ENCODE measurements at places on chromosomes 6 and 20. TPM values are rescaled to one million over a fixed set of nuclear protein-coding genes. Genes with fewer than 3 reads are reported as not detected.

The LRRN4 gene
- not detected for total RNA-seq

The LINC00237 gene
- not detected for total RNA-seq

The LHFPL5 gene
- not detected for total RNA-seq

The SYNDIG1 gene
- not detected for total RNA-seq

The ITPA gene
- 59.8 TPM for total RNA-seq

The BHLHE23 gene
- total RNA-seq: not detected

The TPX2 gene
- 114 TPM for total RNA-seq

The RIMS4 gene
- total RNA-seq: not detected

The SLPI gene
- total RNA-seq: not detected

The VWA7 gene
- 0.25 TPM for total RNA-seq

The KIF13A gene
- 65.8 TPM for total RNA-seq

The HAO1 gene
- total RNA-seq: not detected

The TREM2 gene
- not detected for total RNA-seq

The TRDN gene
- not detected for total RNA-seq

The IMPG1 gene
- total RNA-seq: not detected

The TMEM200A gene
- 0.74 TPM for total RNA-seq

The TRIM15 gene
- total RNA-seq: not detected

The MUC22 gene
- not detected for total RNA-seq

The ENPP1 gene
- total RNA-seq: 1.4 TPM

The FERMT1 gene
- total RNA-seq: 1.5 TPM

DNA sequence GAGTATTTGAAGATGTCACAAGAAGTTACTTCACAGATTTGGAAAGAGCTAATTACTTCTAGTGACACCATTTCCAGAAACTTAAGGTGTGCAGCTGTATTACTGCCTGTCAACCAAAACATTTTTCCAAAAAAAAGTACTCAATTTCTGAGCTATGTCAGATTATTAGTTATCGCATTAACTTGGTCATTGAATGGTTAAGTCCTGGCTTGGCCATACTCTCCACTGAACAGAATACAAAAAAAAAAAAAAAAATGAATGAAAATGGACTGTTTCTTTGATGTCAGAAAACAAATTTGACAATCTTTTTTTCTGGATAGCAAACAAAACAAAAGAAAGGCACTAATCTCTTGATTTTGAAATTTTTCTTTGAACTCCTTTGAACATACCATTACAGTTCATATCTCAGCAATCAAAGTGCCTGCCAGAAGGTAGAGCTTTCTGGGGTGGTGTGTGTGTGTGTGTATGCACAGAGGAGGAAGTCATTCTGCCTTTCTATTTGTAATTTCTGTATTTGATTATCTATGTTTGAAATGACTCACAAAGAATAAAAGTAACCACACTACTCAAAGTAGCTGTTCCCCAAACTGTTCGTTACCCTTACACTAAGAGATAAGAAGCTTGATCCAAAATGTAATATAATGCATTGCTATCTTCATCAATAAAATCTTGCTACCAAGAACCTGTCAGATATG is 210.8 kb upstream of the FUT9 start:
- no peak for DNase-seq

DNA sequence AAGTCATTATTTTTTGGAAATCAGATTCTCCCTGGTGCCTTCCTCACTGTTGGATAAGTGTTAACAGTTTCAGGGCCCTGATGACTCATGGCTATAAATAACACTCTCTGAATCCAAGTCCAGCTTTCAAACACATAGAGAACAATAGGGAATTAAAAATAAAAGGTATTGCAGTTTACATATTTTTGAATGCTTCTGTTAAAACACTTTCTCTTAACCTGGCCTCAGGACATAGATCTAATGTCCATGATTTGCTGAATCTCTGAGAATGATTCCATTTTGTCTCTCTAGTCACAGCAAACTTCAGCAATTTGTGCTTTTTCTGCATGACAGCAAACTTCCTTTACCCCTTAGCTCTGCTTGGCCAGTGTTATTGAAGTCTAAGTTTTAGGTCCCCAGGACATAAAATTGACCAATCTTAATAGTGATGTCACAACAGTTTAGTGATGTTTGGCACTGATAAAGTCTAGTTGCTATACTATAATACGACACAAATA is 1192.4 kb upstream of the CITED2 start:
- peak; percentile 82 for DNase-seq

GRCh38 chr6:32968867-32969684 is 682 bp downstream of the BRD2 start:
- DNase-seq: peak; percentile 71

DNA sequence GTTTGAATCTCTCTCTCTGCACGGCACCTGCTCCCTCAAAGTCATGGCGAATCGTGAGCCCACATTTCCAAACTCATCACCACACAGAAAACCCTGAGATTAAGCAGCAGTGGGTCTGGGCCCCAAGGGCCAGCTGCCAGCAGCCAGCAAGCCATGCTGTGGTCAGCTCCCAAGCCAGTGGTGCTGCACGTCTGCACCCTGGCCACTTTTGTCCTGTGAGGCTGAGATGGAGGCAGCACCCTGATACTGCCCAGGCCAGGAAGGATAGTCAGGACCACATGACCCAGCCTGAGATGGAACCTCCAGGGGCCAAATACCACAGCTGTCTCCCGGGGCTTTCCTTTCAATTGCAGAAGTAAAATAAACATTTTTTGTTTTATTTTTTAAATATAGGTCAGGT is 93.9 kb downstream of the PRND start:
- DNase-seq: no peak

DNA sequence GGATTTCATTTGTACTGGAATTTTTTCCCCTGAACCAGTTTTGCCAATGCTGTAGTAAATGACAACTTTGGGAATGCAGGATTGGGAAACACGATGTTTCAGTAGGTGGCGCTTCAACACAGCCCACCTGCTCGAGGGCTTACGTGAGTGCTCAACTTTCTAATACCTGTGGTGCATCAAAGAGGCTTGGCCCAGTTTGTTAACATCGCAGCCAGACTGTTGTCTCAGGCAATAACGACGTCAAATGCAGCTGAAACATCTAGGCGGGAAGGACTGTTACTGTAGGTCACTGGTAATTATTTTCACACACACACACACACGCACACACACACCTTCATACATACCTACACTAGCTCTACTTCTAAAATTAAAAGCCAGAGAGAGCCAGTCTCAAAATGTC is 815.5 kb upstream of the SLC35B3 start:
- DNase-seq: peak; percentile 52

- no peak for DNase-seq
Measured at GRCh38 chr6:139337001-139337400, 37.4 kb downstream of the CITED2 start.

DNA sequence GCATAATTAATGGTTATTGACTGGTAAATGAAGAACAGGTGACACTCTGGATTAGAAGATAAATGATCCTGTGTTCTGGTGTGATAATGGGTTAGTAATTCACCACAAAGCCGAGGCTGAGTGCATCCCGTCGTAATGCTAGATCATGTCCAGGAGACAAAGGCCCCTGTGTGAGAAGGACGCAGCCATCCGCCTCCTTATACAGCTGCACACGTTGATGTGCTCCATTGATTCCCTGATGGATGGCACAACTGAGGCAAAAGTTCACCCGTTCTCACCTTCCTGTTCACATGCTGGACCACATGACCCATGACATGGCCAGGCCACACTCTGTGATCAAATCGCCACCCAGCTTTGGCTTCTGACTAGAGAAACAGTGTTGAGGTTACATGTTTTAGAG is 136.1 kb downstream of the FOXC1 start:
- peak; percentile 38 for DNase-seq

GRCh38 chr6:33324125-33324524 is 6.6 kb upstream of the ZBTB22 start:
- DNase-seq: no peak

GRCh38 chr6:33914645-33915044 is 110.8 kb upstream of the MLN start:
- no peak for DNase-seq

DNA sequence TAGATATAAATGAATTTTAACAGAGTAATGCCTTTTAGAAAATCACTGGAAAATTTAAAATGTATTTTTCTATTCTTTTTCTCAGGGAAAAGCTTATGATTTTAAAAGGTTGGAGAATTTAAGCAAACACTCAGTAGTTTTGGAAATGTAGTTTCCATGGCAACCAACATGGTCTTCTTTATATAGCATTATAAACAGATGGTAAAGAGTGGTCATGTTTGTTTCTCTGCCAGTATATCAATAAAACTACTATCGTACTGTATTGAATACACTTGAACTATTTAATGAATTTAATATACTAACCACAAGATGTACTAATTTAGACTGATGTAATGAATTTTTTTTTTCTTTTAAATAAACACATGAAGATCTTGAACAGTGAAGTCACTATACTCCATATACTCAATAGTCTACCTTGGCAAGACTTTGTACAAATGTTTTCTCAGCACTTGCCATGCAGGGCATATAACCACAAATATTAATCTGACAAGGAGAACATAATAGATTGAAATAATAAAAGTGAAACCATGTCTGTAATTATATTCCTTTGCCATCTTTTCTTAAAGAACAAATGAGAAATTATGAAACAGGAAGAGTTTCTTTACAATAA is 105.5 kb downstream of the PDSS2 start:
- DNase-seq: no peak

GRCh38 chr6:43123461-43124314 is 47.4 kb upstream of the SRF start:
- DNase-seq: no peak

GRCh38 chr6:42093582-42094329 is 43.4 kb downstream of the TAF8 start:
- no peak for DNase-seq

- peak; percentile 87 for DNase-seq
Measured at GRCh38 chr20:48669946-48670605, 157.7 kb downstream of the PREX1 start.

DNA sequence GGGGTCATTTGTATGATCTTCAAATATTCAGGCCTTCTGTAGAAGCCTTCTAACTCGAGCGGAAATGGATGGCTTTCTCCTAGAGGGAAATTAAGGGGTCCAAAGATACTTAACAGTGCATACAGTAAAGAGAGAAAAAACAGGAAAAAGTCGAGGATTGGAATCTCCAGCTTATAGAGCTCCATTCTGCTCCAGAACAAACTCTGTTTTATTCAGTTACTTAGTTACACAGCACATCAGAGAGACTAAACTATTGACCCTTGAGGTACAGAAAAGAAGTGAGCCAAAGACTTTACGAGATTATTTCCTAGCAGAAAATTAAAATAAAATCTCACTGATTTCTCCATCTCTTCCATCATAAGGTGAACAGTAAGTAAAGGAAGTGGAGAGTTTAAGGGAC is 43.8 kb upstream of the DSE start:
- no peak for DNase-seq

GRCh38 chr6:135909737-135910387 is 58.4 kb downstream of the PDE7B start:
- DNase-seq: peak; percentile 52

DNA sequence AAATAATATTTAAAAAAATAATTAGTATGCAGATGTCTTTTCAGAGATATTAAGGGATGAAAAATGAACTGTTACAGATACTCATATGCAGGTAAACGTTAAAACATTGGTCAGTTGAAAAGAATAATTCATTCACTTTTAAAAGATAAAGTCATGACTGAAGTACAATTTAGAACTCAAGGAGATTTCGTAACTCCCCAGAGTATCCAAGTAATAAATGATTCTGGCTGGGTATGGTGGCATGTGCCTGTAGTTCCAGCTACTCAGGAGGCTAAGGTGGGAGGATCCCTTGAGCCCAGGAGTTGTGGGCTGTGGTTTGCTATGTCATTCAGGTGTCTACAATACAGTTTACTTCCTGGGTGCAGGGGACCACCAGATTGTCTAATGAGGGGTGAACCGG is 122.3 kb upstream of the TMEM181 start:
- no peak for DNase-seq

DNA sequence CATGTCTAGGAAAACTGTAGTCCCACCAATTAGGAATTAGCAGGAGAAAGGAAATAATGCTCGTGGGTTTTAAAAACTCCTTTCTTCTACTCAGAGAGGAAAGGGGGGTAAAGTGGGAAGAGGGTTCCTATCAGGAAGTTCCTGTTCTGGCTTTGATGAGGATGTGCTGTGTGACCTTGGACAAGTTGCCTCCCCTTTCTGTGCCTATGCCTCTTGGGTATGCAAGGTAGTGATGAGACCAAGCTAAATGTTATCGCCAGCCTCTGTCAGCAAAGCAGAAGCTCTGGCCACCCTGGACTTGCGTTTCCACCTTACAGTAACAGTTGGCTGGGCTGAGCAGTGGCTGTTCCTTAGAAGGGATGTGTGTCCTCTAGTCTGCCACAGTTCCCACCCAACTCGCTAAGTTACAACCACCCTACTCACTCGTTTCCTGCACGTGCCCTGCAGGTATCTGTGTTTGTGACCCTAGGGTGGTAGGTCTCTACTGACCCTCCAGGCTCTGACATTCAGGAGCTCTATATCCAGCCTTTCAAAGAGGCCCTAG is 110.0 kb downstream of the PREX1 start:
- DNase-seq: no peak

DNA sequence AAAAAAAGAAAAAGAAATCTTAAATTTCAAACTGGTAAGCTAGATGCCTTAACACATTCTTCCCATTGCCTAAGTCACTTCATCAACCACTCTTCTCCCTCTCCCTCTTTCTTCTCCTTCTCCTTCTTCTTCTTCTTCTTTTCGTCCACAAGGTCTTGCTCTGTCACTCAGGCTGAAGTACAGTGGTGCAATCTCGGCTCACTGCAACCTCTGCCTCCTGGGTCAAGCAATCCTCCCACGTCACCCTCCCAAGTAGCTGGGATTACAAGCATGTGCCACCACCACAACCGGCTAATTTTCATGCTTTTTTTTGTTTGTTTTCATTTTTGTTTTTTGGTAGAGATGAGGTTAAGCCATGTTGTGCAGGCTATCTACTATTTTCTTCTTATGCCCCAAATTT is 60.2 kb downstream of the GPR63 start:
- DNase-seq: no peak

GRCh38 chr20:37559312-37560027 is 31.8 kb upstream of the BLCAP start:
- DNase-seq: no peak

GRCh38 chr20:20353576-20353975 is 14.3 kb upstream of the INSM1 start:
- DNase-seq: no peak

DNA sequence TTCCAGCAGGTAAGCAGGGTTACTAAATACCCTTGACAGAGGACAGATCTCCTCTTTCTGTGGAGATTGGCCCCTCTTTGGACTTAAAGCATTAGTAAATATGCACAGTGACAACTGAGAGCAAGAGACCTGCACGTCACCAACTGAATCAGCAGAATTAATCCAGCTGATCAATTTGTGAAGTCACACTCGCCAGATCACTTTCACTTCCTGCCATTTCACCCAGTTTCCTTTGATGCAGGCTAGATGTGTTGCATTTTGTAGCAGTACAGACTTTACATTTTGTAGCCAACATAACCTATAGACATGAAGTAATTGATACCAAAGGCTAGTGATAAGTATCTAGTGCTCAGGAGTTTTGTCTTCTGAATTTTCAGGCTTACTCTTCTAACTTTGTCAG is 11.9 kb downstream of the SYNE1 start:
- no peak for DNase-seq

Measured in endothelial cell of umbilical vein (primary cell).